Heart left ventricle (tissue), 16 donors: ENCODE measurements at places on chromosomes 12 and 14.

GRCh38 chr14:57087841-57088240, 180.9 kb downstream of the EXOC5 start:
- no peak for DNase-seq

- no peak for DNase-seq
Measured at GRCh38 chr12:114691196-114691595, 7.2 kb upstream of the TBX3 start.

DNA sequence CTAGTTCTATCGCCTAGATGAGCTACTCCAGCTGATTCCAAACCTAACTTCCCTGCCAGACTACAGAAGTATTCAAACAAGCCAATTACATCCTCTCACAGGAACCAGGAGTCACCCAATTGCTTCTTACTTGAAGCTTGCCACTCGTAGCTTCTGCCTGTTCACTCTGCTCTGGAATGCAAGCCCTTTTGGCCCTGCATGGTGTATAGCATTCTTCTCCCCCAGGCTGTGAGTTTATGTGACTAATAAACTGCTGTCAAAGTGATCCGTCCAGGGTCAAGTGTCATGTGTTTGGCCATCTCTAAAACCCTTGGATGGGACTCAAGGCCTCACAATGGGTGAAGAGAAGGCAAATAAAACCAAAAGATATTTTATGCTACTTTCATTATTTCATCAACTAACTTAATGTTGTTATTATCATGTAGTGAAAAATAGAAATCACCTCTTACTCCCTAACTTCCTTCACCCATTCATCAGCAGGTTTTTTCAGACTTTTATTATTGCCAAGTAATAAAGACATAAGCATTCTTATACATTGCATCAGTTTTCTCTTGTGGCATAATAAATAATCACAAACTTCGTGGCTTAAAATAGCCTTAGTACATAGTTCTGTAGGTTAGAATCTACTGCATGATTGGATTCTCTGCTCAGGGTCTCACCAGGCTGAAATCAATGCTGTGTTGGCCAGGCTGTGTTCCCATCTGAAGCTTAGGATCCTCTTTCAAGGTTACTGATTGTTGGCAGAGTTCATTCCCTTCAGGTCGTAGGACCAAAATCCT, 1981.7 kb upstream of the FLRT2 start:
- DNase-seq: no peak

GRCh38 chr14:31059152-31059924, 33.2 kb upstream of the STRN3 start:
- DNase-seq: no peak

DNA sequence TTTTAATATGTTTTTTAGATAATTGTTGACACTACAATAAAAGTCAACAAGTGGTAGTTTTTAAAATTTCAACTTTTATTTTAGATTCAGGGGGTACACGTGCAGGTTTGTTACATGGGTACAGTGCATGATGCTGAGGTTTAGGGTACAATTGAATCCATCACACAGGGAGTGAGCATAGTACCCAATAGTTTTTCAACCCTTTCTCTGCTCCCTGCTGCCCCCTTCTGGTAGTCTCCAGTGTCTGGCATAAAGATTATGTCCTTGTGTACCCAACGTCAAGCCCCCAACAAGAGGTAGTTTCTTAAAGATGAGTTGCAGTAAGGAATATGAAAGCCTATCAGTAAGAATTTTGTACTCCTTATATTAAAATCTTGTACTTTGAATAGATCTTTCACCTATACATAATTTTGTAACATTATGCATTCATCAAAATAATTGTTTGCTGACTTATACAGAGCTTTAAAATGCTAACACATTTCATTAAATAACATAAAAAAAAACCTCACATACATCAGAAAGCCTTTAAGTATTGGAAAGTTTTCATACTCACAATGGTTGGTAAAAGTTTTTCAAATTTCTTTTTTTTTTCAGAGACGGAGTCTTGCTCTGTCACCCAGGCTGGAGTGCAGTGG, 5.4 kb upstream of the RALGAPA1 start:
- peak; percentile 48 for DNase-seq

GRCh38 chr14:24456980-24457379, 14.4 kb upstream of the SDR39U1 start:
- no peak for DNase-seq
